A549 treated with dexamethasone at 1 μM for 4 hours (cell line): ENCODE measurements at places on chromosomes 1 and 21. TPM values are rescaled to one million over a fixed set of nuclear protein-coding genes. Genes with fewer than 3 reads are reported as not detected.

The BACE2 gene
- 22.3 to 24.5 TPM (median 23.6 TPM) in 5 replicates for total RNA-seq

The RIMS3 gene
- total RNA-seq = 0.78 to 1.5 TPM (median 1.3 TPM) in 5 replicates

The PGBD2 gene
- total RNA-seq = 3.1 to 4.5 TPM (median 3.3 TPM) in 5 replicates

The SPATA21 gene
- total RNA-seq = 0.04 to 0.12 TPM (median 0.04 TPM) in 3 of 5 replicates, not detected in the others

The SYNC gene
- 11.6 to 19.6 TPM (median 15.8 TPM) in 5 replicates for total RNA-seq

The MAP1LC3C gene
- 0.11 to 0.35 TPM (median 0.21 TPM) in 4 of 5 replicates, not detected in the other for total RNA-seq

The RGS16 gene
- total RNA-seq = 0.16 to 0.21 TPM (median 0.18 TPM) in 5 replicates

The ITLN1 gene
- total RNA-seq = not detected in 5 replicates

The LGR6 gene
- total RNA-seq = 0.54 to 1.3 TPM (median 0.66 TPM) in 5 replicates

The CFHR3 gene
- 0.06 to 0.21 TPM (median 0.12 TPM) in 4 of 5 replicates, not detected in the other for total RNA-seq

The BTG2 gene
- 11.2 to 15.5 TPM (median 14.6 TPM) in 5 replicates for total RNA-seq

The SYTL1 gene
- 0.10 to 0.73 TPM (median 0.45 TPM) in 5 replicates for total RNA-seq

The KCNA10 gene
- not detected in 5 replicates for total RNA-seq

The HMCN1 gene
- total RNA-seq = 0.02 to 0.08 TPM (median 0.05 TPM) in 5 replicates

The SPRR2B gene
- total RNA-seq = not detected in 5 replicates

The SH3BGR gene
- total RNA-seq = 0.26 to 1.4 TPM (median 0.60 TPM) in 5 replicates

The GREM2 gene
- total RNA-seq = 0.07 to 0.13 TPM (median 0.07 TPM) in 5 replicates

The TTC39A gene
- total RNA-seq = 1.6 to 1.9 TPM (median 1.8 TPM) in 5 replicates

The TNFRSF14 gene
- total RNA-seq = 0.11 to 0.37 TPM (median 0.22 TPM) in 4 of 5 replicates, not detected in the other

The PKP1 gene
- 0.01 to 0.08 TPM (median 0.05 TPM) in 5 replicates for total RNA-seq

The ST6GALNAC3 gene
- 0.21 to 1.1 TPM (median 0.64 TPM) in 5 replicates for total RNA-seq

The PADI4 gene
- not detected in 5 replicates for total RNA-seq

The NBPF10 gene
- 1.0 to 1.4 TPM (median 1.2 TPM) in 5 replicates for total RNA-seq

The SPRR2E gene
- not detected in 5 replicates for total RNA-seq

The NBPF4 gene
- total RNA-seq = 0.06 to 0.14 TPM (median 0.07 TPM) in 4 of 5 replicates, not detected in the other

The TLR5 gene
- total RNA-seq = 0.12 to 0.29 TPM (median 0.25 TPM) in 5 replicates

The PODN gene
- total RNA-seq = 0.04 TPM in 1 of 5 replicates, not detected in the others

The KIF17 gene
- total RNA-seq = 1.8 to 2.7 TPM (median 2.4 TPM) in 5 replicates

The SLC44A5 gene
- 0.03 to 0.09 TPM (median 0.06 TPM) in 4 of 5 replicates, not detected in the other for total RNA-seq

The KCNE2 gene
- total RNA-seq = not detected in 5 replicates

The CCDC24 gene
- 6.1 to 8.3 TPM (median 7.5 TPM) in 5 replicates for total RNA-seq

The LCE1A gene
- total RNA-seq = not detected in 5 replicates

The ODR4 gene
- 13.8 to 17.5 TPM (median 16.3 TPM) in 5 replicates for total RNA-seq

The SRGAP2 gene
- 20.5 to 40.8 TPM (median 34.5 TPM) in 5 replicates for total RNA-seq

The ASPM gene
- 14.9 to 28.5 TPM (median 24.6 TPM) in 5 replicates for total RNA-seq

The TLCD4 gene
- total RNA-seq = 6.3 to 15.6 TPM (median 11.1 TPM) in 5 replicates

The RUNX3 gene
- 3.9 to 9.0 TPM (median 6.8 TPM) in 5 replicates for total RNA-seq

The KRTAP6-1 gene
- total RNA-seq = not detected in 5 replicates

The BRDT gene
- not detected in 5 replicates for total RNA-seq

The FAM163A gene
- total RNA-seq = not detected in 5 replicates

The RCSD1 gene
- total RNA-seq = 0.02 to 0.09 TPM (median 0.02 TPM) in 5 replicates

The NUP210L gene
- 0.02 to 0.06 TPM in 2 of 5 replicates, not detected in the others for total RNA-seq

The OPTC gene
- total RNA-seq = not detected in 5 replicates

The HES2 gene
- 3.2 to 5.9 TPM (median 5.1 TPM) in 5 replicates for total RNA-seq

The NTNG1 gene
- total RNA-seq = not detected in 5 replicates

The LCE4A gene
- not detected in 5 replicates for total RNA-seq

The FBLIM1 gene
- 17.2 to 30.9 TPM (median 24.8 TPM) in 5 replicates for total RNA-seq

The S100A10 gene
- 2,531 to 3,155 TPM (median 2,621 TPM) in 5 replicates for total RNA-seq

The GRHL3 gene
- 0.89 to 1.2 TPM (median 1.0 TPM) in 5 replicates for total RNA-seq

The LCE2C gene
- total RNA-seq = not detected in 5 replicates

The PHACTR4 gene
- total RNA-seq = 25.0 to 31.9 TPM (median 29.5 TPM) in 5 replicates

The PGLYRP3 gene
- not detected in 5 replicates for total RNA-seq

The TMEM222 gene
- total RNA-seq = 39.9 to 46.8 TPM (median 44.6 TPM) in 5 replicates

The UBE4B gene
- 10.6 to 15.2 TPM (median 13.9 TPM) in 5 replicates for total RNA-seq

The CFAP45 gene
- 0.53 to 0.80 TPM (median 0.75 TPM) in 5 replicates for total RNA-seq
